Esophagus squamous epithelium (tissue), 5 donors: ENCODE measurements at places on chromosomes 1 and 21.

- H3K27me3 ChIP-seq, result no peaks in the 10 kb centered on the region
- no peaks in the 10 kb centered on the region for H3K4me1 ChIP-seq
- no peak for DNase-seq
- H3K27ac ChIP-seq, result no peak overlapping the region
- H3K36me3 ChIP-seq, result no peaks in the 10 kb centered on the region
- no peak overlapping the region for H3K4me3 ChIP-seq
Measured at GRCh38 chr1:89807983-89808382, 12.8 kb upstream of the LRRC8D start.

GRCh38 chr1:194028002-194028401, 841.6 kb upstream of the B3GALT2 start:
- H3K4me3 ChIP-seq, result no peak overlapping the region
- no peak for DNase-seq
- no peaks in the 10 kb centered on the region for H3K4me1 ChIP-seq
- no peak overlapping the region for H3K27ac ChIP-seq

DNA sequence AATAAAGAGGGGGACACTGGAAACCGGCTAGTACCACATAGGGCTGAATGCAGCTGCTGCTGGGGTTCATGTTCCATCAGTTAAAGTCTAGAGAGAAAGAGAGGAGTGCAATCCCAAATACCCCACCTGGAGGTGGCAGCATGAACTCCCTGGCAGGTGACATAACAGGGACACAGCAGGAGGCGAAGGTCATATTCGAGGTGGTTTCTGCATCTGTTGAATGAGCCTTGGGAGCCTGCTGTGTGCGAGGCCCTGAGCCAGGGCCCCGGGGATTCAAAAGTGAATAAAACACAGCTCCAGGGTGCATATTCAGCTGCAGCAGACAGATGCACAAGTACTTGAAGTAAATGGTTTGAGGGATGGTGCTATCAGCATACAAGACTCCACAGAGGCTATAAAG, 456.8 kb downstream of the SETD4 start:
- no peak overlapping the region for H3K4me3 ChIP-seq
- DNase-seq, result no peak
- H3K4me1 ChIP-seq, result peaks cover 5% of the 10 kb centered on the region

GRCh38 chr21:45950740-45951515, 30.6 kb upstream of the COL6A1 start:
- H3K4me3 ChIP-seq, result peak overlapping the region; percentile 34
- no peaks in the 10 kb centered on the region for H3K36me3 ChIP-seq
- H3K27me3 ChIP-seq, result no peaks in the 10 kb centered on the region
- no peak overlapping the region for H3K27ac ChIP-seq
- H3K4me1 ChIP-seq, result peaks cover 44% of the 10 kb centered on the region

GRCh38 chr1:59316497-59317128, 19.7 kb downstream of the FGGY start:
- no peaks in the 10 kb centered on the region for H3K27me3 ChIP-seq
- no peak for DNase-seq
- no peak overlapping the region for H3K4me3 ChIP-seq

DNA sequence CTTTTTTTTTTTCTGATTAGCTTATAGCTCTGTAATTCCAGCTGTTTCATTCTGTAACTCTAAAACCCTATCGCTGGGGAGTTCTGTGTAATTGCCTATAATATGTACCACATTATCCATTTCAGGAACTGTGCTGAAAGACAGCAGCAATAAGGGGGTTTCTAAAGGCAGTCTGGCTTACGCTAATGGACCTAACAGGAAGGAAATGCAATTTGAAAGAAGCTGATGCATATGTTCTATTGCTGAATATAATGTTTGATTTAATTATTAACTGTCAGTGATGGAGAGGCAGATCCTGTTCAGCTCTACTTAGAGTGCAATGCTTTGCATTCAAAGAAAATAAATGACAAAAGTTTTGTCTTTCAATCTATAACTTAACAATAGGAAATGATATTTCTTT, 209.4 kb upstream of the SNX7 start:
- H3K4me3 ChIP-seq, result no peak overlapping the region
- no peaks in the 10 kb centered on the region for H3K36me3 ChIP-seq
- H3K27me3 ChIP-seq, result peaks cover 4% of the 10 kb centered on the region
- no peak overlapping the region for H3K27ac ChIP-seq
- H3K4me1 ChIP-seq, result no peaks in the 10 kb centered on the region

GRCh38 chr1:208820580-208821212, 576.5 kb upstream of the PLXNA2 start:
- no peaks in the 10 kb centered on the region for H3K36me3 ChIP-seq
- no peak overlapping the region for H3K4me3 ChIP-seq
- no peaks in the 10 kb centered on the region for H3K27me3 ChIP-seq
- DNase-seq, result no peak
- no peak overlapping the region for H3K27ac ChIP-seq
- no peaks in the 10 kb centered on the region for H3K4me1 ChIP-seq

GRCh38 chr1:110215621-110216515, 5.8 kb downstream of the KCNC4 start:
- H3K4me1 ChIP-seq, result peaks cover 36% of the 10 kb centered on the region
- DNase-seq, result no peak
- no peak overlapping the region for H3K4me3 ChIP-seq
- no peak overlapping the region for H3K27ac ChIP-seq
- H3K36me3 ChIP-seq, result peaks cover 39% of the 10 kb centered on the region
- H3K27me3 ChIP-seq, result no peaks in the 10 kb centered on the region

DNA sequence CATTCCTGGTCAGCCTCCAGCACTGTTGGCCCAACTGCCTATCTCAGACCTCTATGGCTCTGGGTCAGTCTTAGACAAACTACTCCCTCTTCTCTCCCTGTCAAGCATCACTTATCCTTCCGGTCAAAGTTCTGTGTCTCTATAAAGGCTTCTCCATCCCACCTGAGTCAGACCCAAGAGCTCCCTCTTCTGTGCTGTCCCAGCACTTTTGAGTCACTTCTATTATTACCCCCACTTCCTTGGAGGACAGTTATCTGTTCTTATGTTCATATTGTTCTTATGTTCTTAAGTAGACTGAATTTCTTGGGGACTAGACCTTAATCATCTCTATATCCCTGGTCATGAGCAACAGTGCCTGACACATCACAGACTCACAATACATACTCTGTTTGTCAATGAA, 29.2 kb upstream of the IL10 start:
- H3K4me1 ChIP-seq, result no peaks in the 10 kb centered on the region
- no peaks in the 10 kb centered on the region for H3K36me3 ChIP-seq
- H3K27me3 ChIP-seq, result no peaks in the 10 kb centered on the region
- DNase-seq, result no peak
- H3K4me3 ChIP-seq, result no peak overlapping the region
- H3K27ac ChIP-seq, result no peak overlapping the region

DNA sequence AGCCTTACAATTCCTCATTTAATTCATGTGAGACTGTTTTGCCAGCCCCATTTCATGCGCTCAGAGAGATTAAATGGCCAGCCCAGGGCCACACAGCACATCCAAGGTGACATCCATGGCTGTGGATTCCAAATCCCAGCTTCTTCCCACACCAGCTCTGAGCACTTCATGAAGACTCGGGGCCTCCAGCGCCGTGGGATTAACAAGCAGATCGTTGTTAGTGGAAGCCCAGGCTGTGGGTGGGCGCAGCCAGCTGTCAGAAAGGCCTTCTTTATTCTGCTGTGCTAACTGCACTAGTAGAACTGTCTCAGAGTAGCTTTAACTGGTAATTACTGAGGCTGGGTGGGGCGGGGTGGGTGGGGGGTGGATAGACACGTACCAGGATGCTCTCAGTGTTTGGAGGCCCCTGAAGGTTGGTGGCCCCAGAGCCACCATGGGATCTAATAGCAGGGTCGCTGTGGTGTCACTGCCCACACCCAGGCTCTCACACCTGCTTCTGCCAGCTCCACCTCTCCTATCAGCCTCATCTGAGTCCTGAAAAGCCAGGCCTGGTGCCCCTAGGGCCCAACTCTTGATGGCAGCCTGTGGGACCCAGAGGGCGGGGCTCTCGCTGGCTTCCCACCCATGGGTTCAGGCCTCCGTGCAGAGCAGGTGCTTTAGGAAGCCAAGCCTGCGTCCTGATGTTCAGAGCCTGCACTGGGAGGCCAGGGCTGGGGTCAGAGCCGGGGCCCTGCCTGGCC, 3.4 kb downstream of the BMP8A start:
- H3K27me3 ChIP-seq, result no peaks in the 10 kb centered on the region
- H3K4me1 ChIP-seq, result peaks cover 22% of the 10 kb centered on the region
- DNase-seq, result no peak
- no peak overlapping the region for H3K4me3 ChIP-seq
- H3K36me3 ChIP-seq, result no peaks in the 10 kb centered on the region
- H3K27ac ChIP-seq, result no peak overlapping the region

- no peaks in the 10 kb centered on the region for H3K36me3 ChIP-seq
- no peak overlapping the region for H3K27ac ChIP-seq
- DNase-seq, result no peak
- H3K27me3 ChIP-seq, result no peaks in the 10 kb centered on the region
- peaks cover 8% of the 10 kb centered on the region for H3K4me1 ChIP-seq
- no peak overlapping the region for H3K4me3 ChIP-seq
Measured at GRCh38 chr1:234134878-234135277, 230.4 kb downstream of the SLC35F3 start.

GRCh38 chr1:247848346-247848745, 6.7 kb upstream of the OR11L1 start:
- H3K27me3 ChIP-seq, result no peaks in the 10 kb centered on the region
- no peaks in the 10 kb centered on the region for H3K36me3 ChIP-seq
- no peak overlapping the region for H3K4me3 ChIP-seq
- no peak for DNase-seq

GRCh38 chr1:3453203-3453761, 1.2 kb upstream of the ARHGEF16 start:
- H3K4me3 ChIP-seq, result no peak overlapping the region
- H3K4me1 ChIP-seq, result peaks cover 27% of the 10 kb centered on the region
- no peak for DNase-seq
- no peaks in the 10 kb centered on the region for H3K36me3 ChIP-seq
- H3K27ac ChIP-seq, result peak overlapping the region; percentile 82
- H3K27me3 ChIP-seq, result peaks cover 3% of the 10 kb centered on the region

GRCh38 chr1:225494789-225495359, 67.0 kb upstream of the LBR start:
- no peaks in the 10 kb centered on the region for H3K36me3 ChIP-seq
- no peaks in the 10 kb centered on the region for H3K27me3 ChIP-seq
- no peak for DNase-seq
- H3K27ac ChIP-seq, result no peak overlapping the region
- H3K4me1 ChIP-seq, result no peaks in the 10 kb centered on the region
- H3K4me3 ChIP-seq, result no peak overlapping the region

GRCh38 chr21:31514598-31514997, 144.9 kb upstream of the SOD1 start:
- H3K4me1 ChIP-seq, result no peaks in the 10 kb centered on the region
- no peaks in the 10 kb centered on the region for H3K36me3 ChIP-seq
- H3K27me3 ChIP-seq, result no peaks in the 10 kb centered on the region
- DNase-seq, result no peak
- H3K27ac ChIP-seq, result no peak overlapping the region

DNA sequence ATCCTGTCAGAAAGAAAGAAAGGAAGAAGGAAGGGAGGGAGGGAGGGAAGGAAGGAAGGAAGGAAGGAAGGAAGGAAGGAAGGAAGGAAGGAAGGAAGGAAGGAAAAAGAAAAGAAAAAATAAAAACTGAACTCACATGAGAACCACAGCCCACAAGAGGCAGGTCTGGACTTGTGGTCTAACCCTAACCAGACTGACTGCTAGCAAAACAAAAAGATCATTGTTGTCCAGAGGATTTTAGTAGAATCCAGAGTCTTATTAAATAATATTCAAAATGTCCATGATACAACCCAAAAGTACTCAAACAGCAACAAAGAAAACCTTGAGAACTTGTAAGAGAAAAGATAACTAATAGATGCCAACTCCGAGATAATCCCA, 4.7 kb upstream of the ITGB2 start:
- no peak for DNase-seq
- peaks cover 56% of the 10 kb centered on the region for H3K27me3 ChIP-seq
- peak overlapping the region; percentile 15 for H3K27ac ChIP-seq
- H3K4me3 ChIP-seq, result no peak overlapping the region

GRCh38 chr1:43947061-43947873, 517 bp downstream of the IPO13 start:
- H3K4me3 ChIP-seq, result peak overlapping the region; percentile 80
- peak; percentile 67 for DNase-seq
- H3K4me1 ChIP-seq, result peaks cover 27% of the 10 kb centered on the region

DNA sequence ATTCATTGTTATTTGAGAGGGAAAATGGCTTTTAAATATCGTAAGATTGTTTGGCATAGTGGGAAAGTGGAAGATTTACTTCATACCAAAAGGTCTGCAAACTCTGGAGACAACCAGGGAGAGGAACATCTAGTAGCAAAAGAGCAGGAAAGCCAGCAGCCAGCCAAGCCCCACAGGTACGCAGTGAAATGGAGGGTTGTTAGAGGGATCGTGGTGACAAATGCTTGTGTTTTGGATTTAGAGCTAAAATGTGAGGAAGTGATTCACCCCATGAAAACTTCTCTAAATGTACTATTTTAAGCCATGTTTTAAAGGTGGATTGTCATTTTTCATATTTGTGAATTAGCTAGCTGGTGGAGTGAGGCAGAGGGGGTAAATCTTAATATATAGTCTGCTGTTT, 69.3 kb downstream of the RPS6KC1 start:
- no peaks in the 10 kb centered on the region for H3K27me3 ChIP-seq
- no peaks in the 10 kb centered on the region for H3K4me1 ChIP-seq
- H3K4me3 ChIP-seq, result no peak overlapping the region
- no peak overlapping the region for H3K27ac ChIP-seq
- no peaks in the 10 kb centered on the region for H3K36me3 ChIP-seq

DNA sequence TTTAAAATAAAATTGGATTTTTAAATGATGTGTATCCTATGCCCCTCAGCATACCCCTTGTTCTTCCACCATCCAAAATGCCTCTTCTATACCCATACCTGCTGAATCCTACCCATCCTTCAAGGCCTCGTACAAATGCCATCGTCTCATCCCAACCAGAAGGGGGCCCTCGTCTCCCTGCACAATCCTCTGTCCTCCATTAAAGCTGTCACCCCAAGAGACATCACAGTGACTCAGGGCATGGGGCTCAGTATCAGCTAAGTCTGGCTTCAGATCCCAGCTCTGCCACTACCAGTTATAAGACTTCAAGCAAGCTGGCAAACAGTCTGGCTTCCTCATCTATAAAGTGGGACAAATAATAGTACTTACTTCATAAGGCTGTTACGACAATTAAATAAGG, 23.8 kb downstream of the IGFN1 start:
- H3K4me1 ChIP-seq, result no peaks in the 10 kb centered on the region
- no peak overlapping the region for H3K4me3 ChIP-seq
- no peaks in the 10 kb centered on the region for H3K27me3 ChIP-seq
- no peaks in the 10 kb centered on the region for H3K36me3 ChIP-seq

- DNase-seq, result no peak
- no peaks in the 10 kb centered on the region for H3K36me3 ChIP-seq
- no peaks in the 10 kb centered on the region for H3K27me3 ChIP-seq
Measured at GRCh38 chr21:14687268-14687625, 141.1 kb upstream of the SAMSN1 start.
